Smooth muscle cell of trachea (primary cell): ENCODE measurements at places on chromosomes 7 and 10. TPM values are rescaled to one million over a fixed set of nuclear protein-coding genes. Genes with fewer than 3 reads are reported as not detected.

Gene ING3
- total RNA-seq = 10.6 and 17.0 TPM in 2 replicates

Gene STEAP1B
- total RNA-seq = 11.9 and 25.9 TPM in 2 replicates

Gene NFE2L3
- 1.2 and 5.1 TPM in 2 replicates for total RNA-seq

Gene CNPY1
- not detected in 2 replicates for total RNA-seq

Gene HEPACAM2
- 0.17 TPM in 1 of 2 replicates, not detected in the other for total RNA-seq

Gene HOXA3
- 2.6 and 3.0 TPM in 2 replicates for total RNA-seq

Gene SUGCT
- total RNA-seq = 8.9 and 12.6 TPM in 2 replicates

Gene FGFBP3
- 0.44 and 0.50 TPM in 2 replicates for total RNA-seq

Gene TUBB8
- total RNA-seq = 0.15 TPM in 1 of 2 replicates, not detected in the other

Gene CH25H
- 1.2 and 2.0 TPM in 2 replicates for total RNA-seq

Gene TWIST1
- total RNA-seq = 76.5 and 118 TPM in 2 replicates

Gene MRPS24
- 100 and 122 TPM in 2 replicates for total RNA-seq

Gene PARD3
- total RNA-seq = 36.8 and 44.8 TPM in 2 replicates

Gene SLC16A9
- 0.33 and 1.9 TPM in 2 replicates for total RNA-seq

Gene XRCC2
- total RNA-seq = 0.50 and 2.6 TPM in 2 replicates

Gene SEMA3A
- total RNA-seq = 80.4 and 117 TPM in 2 replicates

Gene GPR85
- total RNA-seq = 1.5 and 1.9 TPM in 2 replicates

Gene GHRHR
- total RNA-seq = not detected in 2 replicates

Gene DLG5
- 46.1 and 75.8 TPM in 2 replicates for total RNA-seq

Gene STOX1
- 0.17 TPM in 1 of 2 replicates, not detected in the other for total RNA-seq
